ENCODE measurements at places on chromosomes 1 and 21. TPM values are rescaled to one million over a fixed set of nuclear protein-coding genes. Genes with fewer than 3 reads are reported as not detected.

Gene PADI3
- not detected for total RNA-seq

DNA sequence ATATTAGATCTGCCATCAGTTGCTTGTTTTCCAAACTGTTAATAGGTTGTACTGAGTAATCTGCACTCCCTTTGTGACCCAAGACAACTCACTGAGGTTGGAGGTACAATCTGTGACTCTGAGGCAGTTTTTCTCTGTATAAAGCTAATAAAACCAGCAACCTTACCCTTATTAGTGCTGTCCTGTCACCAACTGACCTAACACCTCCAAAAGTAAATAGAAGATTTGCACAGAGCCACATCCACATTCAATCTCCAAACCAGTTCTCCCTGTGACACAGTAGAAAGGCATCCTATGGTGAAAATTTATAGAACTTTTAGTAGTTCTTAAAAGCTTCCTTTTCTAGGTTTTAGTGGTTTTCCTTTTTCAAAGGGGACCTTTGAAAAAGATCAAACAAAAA, 140.4 kb upstream of the ADGRL2 start:
- no peaks in the 10 kb centered on the region for H3K27me3 ChIP-seq
- no peak for DNase-seq
- peaks cover 10% of the 10 kb centered on the region for H3K4me1 ChIP-seq
- peak overlapping the region; percentile 10 for H3K27ac ChIP-seq
- no peaks in the 10 kb centered on the region for H3K36me3 ChIP-seq
- H3K4me3 ChIP-seq: no peak overlapping the region

DNA sequence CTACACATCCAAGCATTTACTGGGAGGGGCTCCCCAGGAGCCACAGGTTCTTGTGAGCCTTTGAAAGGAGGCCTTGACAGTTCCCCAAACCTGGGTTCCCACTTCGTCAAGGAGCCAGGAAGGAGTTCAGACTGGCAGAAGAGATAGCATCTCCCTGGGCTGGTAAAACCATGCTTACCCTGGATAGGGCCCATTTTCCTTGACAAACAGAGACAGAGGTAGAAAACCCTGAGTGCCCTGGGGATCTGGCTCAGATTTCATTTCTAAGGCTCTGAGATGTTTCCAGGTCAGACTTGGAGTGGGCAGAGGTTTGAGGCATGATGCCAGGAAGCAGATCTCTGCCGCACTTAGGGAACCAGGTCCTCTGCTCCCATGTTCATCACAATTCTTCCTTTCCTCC, 2.7 kb downstream of the ETNK2 start:
- peak overlapping the region; percentile 8 for H3K4me3 ChIP-seq
- no peaks in the 10 kb centered on the region for H3K27me3 ChIP-seq
- no peak for DNase-seq
- peaks cover 6% of the 10 kb centered on the region for H3K36me3 ChIP-seq
- no peak overlapping the region for H3K27ac ChIP-seq
- H3K4me1 ChIP-seq: peaks cover 6% of the 10 kb centered on the region

Gene KCNH1
- 0.33 TPM for total RNA-seq

Gene MROH9
- total RNA-seq: not detected

Gene HMCN1
- 13.2 TPM for total RNA-seq

- H3K27ac ChIP-seq: no peak overlapping the region
- no peak for DNase-seq
- no peaks in the 10 kb centered on the region for H3K36me3 ChIP-seq
- no peaks in the 10 kb centered on the region for H3K27me3 ChIP-seq
- H3K4me3 ChIP-seq: no peak overlapping the region
These were observed 35.3 kb upstream of the POFUT2 start for GRCh38 chr21:45322960-45323461.

DNA sequence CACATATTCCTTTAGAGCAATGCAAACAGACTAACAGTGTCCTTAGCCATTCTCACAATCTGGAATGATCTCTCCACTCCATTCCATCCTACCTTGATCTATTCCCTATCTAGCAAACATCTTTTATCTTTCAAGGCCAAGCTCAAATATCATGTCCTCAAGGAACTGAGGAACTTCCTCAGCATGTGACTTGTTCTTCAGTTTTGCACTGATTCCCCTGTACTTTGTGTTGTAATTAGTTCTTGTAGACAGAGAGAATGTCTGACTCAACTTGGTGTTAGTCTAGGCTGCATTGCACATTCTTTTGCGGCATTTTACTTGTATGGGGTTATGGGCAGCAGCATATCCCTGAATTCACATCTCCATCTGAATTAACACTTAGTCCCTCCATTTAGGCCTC, 31.5 kb upstream of the GJA5 start:
- no peak overlapping the region for H3K4me3 ChIP-seq
- no peaks in the 10 kb centered on the region for H3K4me1 ChIP-seq
- peaks cover 1% of the 10 kb centered on the region for H3K27me3 ChIP-seq
- no peaks in the 10 kb centered on the region for H3K36me3 ChIP-seq
- DNase-seq: no peak

GRCh38 chr1:15684468-15685291, 560 bp downstream of the PLEKHM2 start:
- peak overlapping the region; percentile 72 for H3K27ac ChIP-seq
- no peaks in the 10 kb centered on the region for H3K27me3 ChIP-seq
- peaks cover 11% of the 10 kb centered on the region for H3K36me3 ChIP-seq
- peak overlapping the region; percentile 93 for H3K4me3 ChIP-seq
- H3K4me1 ChIP-seq: peaks cover 26% of the 10 kb centered on the region

DNA sequence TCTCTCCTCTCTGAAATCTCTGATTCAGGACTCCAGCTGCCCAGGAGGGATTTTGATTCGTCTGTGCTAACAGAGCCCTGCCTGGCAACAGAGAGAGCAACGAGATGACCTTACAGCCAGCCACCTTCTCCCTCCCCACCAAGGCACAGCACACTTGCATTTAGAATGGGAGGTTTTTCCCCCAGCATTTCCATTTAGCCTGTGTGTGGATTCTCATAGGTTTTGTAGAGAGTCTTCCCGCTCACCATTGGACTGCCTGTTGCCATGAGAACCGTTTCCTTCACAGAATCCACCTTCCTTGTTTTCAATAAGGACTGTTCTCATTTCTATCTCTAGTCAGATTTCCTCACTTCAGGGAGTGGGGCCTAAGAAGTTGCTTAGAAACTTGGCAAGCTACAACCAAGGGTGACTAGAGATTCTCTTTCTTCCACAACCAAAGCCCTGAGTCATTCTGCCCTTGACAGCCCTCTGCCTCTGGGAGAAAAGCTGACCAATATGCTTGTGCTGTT, 5.8 kb upstream of the IKBKE start:
- H3K4me1 ChIP-seq: peaks cover 23% of the 10 kb centered on the region
- H3K36me3 ChIP-seq: peaks cover 16% of the 10 kb centered on the region
- no peak overlapping the region for H3K4me3 ChIP-seq

DNA sequence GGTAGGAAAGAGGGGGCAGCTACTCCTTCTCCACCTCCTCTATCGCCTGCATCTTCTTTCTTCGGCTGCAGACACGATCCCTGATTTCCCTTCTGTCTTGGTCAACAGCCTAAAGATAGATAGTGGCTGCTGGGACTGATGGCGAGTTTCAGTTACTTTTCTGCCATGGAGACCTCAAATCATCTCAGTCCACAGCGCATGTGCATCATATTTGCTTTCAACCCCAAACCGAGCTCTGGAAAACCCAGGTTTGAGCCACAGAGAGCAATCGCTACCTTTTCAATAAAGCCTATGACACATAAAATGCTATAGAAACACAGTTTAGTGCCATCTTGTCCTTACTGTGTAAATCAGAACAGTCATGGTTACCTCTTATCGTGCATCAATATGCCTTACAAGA, 142.9 kb upstream of the IRF2BP2 start:
- no peaks in the 10 kb centered on the region for H3K36me3 ChIP-seq
- no peak for DNase-seq
- H3K4me1 ChIP-seq: peaks cover 37% of the 10 kb centered on the region

Gene EXOSC10
- 81.8 TPM for total RNA-seq

DNA sequence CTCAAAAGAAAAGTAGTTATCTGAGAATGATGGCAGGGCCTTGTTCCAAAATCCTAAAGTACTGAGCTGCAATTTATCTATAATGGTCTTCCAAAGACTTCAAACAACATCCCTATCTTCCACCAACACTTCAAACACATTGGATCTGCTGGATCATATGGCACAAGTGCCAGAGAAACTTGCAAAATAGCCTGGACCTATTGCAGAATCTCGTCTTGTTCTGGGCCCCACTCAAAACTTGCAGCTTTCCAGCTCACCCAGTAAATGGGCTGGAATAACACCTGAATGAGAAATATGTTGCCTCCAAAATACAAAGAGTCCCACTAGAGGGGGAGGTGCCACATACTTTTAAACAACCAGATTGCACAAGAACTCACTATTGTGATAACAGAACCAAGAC, 44.0 kb upstream of the PKN2 start:
- no peak for DNase-seq
- no peaks in the 10 kb centered on the region for H3K36me3 ChIP-seq

Gene KRTAP7-1
- total RNA-seq: not detected

GRCh38 chr1:9280015-9280860, 12.5 kb upstream of the SPSB1 start:
- no peaks in the 10 kb centered on the region for H3K36me3 ChIP-seq
- H3K27ac ChIP-seq: no peak overlapping the region
- peak overlapping the region; percentile 74 for H3K4me3 ChIP-seq
- H3K27me3 ChIP-seq: peaks cover 6% of the 10 kb centered on the region
- peaks cover 18% of the 10 kb centered on the region for H3K4me1 ChIP-seq
- DNase-seq: no peak

DNA sequence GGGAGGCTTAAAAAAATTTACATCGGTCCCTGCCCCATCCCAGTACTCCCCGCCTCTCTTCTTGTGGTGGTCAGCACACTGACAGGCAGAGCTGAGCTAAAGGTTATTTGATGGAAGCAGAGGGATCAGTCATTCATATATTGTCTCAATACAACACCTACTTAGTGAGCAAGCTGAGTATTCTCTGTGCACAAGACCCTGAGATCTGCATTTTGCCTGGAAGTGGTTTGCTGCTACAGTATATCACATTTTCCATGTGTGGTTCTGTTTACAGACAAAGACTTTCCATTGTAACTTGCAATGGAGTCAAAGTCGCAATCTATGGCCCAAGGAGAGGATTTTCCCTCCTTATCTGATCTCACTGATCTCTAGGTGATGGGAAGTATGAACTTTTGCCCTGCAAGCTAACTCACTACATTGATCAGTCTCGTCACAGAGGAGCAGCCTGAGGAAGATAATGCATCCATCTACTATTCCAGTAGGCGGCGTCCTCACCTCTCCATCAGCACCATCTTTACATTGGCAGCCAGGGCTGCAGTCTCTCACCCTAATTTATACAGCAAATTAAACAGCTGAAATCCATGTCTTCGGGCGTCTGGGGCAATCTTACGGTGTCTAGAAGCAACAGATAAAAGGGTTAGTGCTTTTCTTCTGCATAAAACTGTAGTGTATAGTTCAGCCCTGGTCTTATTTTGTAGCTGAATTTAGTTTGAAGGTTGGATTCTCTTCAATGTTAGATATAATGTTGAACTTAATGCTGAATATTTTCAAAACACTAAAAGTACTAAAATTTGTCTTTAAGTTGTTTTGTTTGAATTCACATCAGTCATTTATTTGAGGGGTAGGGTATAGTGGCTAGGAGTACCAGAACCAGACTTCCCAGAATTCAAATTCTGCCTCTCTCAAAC, 3.2 kb upstream of the TRAF5 start:
- H3K27ac ChIP-seq: no peak overlapping the region
- no peak for DNase-seq
- H3K36me3 ChIP-seq: no peaks in the 10 kb centered on the region

GRCh38 chr1:34984435-34984792, 733 bp downstream of the TMEM35B start:
- no peaks in the 10 kb centered on the region for H3K36me3 ChIP-seq
- H3K27ac ChIP-seq: peak overlapping the region; percentile 80
- H3K27me3 ChIP-seq: peaks cover 2% of the 10 kb centered on the region
- peak overlapping the region; percentile 96 for H3K4me3 ChIP-seq
- DNase-seq: no peak

Gene GBP4
- total RNA-seq: 1.2 TPM

Gene RPE65
- 0.14 TPM for total RNA-seq

Gene NUF2
- total RNA-seq: 7.3 TPM

DNA sequence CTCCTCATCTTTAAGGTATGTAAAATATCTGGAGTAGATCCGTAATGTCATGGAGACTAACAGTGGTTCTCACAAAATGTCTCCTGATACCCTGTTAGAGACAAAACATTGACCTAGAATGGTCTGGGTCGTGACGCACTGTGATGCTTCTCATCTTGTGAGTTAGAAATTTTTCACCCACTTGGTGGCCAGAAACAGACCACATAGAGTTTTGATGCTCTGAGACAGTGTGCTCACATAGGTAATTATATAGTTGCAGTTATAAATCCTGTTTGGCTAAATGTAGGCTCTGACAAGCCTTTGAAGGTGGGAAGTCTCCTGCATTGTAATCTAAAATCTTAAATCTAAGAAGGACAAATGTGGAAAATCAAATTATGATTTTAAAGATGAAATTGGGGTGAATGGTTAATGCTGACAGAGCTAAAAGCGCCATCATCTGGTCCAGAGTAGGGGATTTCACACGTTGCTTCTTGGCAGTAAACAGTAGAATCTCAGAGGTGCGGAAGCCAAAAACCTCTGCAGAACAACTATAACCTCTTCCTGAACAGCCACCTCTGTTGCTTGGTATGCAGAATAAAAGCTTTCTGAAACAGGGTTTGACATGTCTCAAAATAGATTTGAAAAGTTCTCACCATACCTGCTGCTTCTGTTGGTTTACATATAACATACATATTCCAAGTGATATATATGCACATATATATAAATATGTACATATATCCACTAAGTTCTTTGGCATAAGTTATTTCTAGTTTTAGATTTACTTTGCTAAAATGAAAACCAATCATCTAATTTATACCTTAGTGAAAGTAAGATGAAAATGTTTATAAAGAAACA, 17.1 kb downstream of the RPAP2 start:
- no peaks in the 10 kb centered on the region for H3K4me1 ChIP-seq
- no peak overlapping the region for H3K27ac ChIP-seq
- no peak for DNase-seq
- no peaks in the 10 kb centered on the region for H3K27me3 ChIP-seq

DNA sequence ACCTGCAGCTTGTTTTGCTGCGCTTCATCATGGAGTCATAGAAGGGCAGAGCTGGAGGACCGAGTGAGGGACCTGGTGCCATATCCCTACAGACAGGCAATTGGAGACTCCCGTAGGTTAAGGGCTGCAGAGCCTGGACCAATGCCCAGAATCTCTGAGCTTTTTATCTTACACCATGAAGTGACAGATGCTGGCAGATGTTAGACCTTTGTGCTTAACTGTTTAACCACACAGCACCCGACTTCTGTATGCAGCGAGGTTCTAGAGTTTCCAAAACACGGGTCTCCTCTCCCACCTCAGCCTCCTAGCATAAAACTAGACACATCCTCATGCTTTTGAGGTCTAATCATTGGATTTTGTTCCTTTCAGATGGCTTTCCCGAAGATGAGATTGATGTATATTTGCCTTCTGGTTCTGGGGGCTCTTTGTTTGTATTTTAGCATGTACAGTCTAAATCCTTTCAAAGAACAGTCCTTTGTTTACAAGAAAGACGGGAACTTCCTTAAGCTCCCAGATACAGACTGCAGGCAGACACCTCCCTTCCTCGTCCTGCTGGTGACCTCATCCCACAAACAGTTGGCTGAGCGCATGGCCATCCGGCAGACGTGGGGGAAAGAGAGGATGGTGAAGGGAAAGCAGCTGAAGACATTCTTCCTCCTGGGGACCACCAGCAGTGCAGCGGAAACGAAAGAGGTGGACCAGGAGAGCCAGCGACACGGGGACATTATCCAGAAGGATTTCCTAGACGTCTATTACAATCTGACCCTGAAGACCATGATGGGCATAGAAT, 47.6 kb downstream of the B3GALT5 start:
- no peak overlapping the region for H3K4me3 ChIP-seq
- no peak for DNase-seq
- H3K27me3 ChIP-seq: no peaks in the 10 kb centered on the region
- peaks cover 9% of the 10 kb centered on the region for H3K4me1 ChIP-seq
- peak overlapping the region; percentile 88 for H3K27ac ChIP-seq

Measured in type B pancreatic cell (in vitro differentiated cells).